CD8-positive, alpha-beta memory T cell (primary cell): ENCODE measurements at places on chromosomes 12 and 14. TPM values are rescaled to one million over a fixed set of nuclear protein-coding genes. Genes with fewer than 3 reads are reported as not detected.

Gene HAL
- polyA plus RNA-seq = not detected

Gene FAM186B
- not detected for polyA plus RNA-seq

DNA sequence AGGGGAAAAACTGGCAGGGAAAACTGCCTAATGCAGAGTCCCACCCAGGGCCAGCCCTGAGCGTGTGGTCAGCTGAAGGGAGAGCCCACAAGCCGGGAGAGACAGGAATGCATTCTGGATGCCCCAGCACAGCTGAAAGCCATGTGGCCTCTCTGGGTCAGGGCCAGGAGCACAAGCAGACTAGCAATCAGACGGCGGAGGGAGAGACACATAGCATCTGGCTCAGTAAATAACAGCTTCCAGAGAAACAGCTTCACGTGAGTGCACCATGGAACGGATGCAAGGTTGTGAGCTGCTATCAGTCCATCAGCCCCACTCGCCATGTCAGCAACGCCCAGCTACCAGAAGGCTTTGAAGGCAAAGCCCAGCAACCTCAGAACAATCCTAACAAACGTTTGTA lies 28.2 kb upstream of the TMEM106C start:
- no peak for DNase-seq

- no peak for DNase-seq
Measured at GRCh38 chr14:79193689-79194477, 1017.4 kb downstream of the DIO2 start.

Gene LHX5
- not detected for polyA plus RNA-seq

DNA sequence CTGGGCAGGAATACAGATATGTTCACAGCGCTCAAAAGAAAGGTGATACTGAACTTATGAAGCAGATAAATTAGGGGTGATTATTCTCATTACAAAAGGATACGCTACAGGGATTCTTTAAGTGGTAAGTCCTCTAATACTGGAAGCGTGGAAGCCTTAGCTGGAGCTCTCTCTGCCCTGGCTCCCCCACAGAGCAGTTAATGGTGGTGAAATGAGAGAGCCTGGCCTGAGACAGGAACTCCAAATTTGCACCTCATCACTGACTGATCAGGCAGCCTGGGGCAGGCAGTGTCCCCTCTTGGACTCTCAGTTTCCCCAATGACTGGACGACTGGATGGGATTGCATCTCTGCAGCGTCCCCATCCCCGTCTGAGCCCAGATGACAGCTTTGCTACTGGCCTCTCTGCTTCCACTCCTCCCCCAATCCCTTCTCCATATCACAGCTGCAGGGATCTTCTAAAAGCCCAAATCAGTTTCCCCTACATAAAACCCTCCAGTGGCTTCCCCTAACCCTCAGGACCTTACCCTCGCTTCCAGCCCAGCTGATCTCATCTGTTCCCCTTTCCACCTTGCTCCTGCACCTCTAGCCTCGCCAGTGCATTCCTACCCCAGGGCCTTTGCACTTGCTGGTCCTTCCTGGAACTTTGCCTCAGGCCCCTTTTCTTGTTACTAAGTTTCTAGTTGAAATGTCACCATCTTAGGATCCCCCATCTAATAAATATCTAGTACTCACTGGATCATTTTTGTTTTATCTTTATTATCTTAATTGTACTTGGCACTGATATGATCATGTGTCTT lies 171.7 kb upstream of the LHX5 start:
- no peak for DNase-seq

Gene MYH7
- polyA plus RNA-seq = not detected

GRCh38 chr12:90954921-90955320 lies at the start of gene CCER1:
CCER1 (minus strand) TSS chr12:90955176; CDS start chr12:90954742, 434 bp downstream.
- no peak for DNase-seq

DNA sequence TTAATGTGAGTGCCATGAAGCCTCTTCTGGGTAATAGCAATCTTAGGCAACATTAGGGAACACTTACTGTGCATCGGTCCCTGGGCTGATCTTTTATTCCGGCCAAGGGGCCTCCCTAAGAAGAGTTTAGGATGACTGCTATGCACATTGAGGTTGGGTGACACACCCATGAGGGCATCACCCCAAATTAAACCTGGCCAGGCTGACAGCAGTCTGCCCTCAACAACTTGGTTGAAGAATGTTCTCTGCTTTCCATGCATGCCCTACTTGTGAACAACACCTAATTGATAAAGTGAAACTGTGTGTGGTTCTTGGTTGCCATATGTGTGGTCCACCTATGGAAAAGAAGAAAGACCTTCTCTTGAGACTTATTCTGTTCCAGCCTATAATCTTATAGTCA lies 1098.0 kb downstream of the BCL11B start:
- no peak for DNase-seq

DNA sequence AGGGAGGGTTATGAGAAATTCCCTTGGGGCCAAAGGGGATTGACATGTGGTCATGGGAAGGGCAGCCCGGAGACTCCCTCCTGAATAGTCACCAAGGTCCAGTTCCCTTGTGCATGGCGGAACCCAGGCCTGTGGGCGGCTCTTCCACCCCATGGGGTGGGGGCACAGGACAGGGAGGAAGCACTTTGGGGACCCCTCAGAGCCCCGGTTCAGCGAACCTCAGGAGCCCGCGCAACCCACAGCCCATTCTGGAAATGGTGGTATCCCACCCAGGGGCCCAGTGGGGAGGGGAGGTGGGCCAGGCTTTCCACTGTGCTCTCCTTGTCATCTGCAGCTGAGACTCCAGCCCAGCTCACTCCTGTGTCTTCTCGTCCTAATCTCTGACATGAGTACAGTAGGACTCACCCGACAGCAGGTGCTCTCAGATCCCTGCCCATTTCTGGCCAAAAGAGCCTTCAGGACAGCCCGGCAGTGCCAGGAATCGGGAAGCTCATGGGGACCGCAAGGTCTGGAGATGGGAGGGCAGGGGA lies 255.2 kb upstream of the SFSWAP start:
- DNase-seq = no peak

DNA sequence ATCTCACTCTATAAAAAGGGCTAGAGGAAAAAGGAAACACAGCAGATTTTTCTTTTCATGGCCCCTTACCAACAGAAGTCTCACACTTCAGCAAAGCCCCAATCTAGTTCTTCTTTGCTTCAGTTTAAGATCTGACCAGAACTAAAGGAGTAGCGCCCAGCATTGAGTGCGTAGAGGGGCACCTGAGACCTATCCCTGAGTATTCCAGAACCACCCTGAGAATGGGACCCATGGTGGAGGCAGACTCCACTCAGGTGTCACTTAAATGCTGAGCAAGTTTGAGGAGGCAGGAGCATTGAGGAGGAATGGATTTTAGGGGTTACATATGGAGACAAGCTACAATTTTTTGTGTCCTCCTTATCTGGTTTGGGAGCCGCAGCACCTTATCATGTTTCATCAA lies 1.8 kb upstream of the HOXC11 start:
- no peak for DNase-seq

- DNase-seq = no peak
Measured at GRCh38 chr12:49806321-49806813, 21.8 kb downstream of the NCKAP5L start.
